ENCODE measurements at places on chromosomes 3 and 15.
A peak's percentile ranks its signal among the peaks of the same experiment; 100 is the strongest.

GRCh38 chr3:14222900-14223594 lies 44.4 kb downstream of the LSM3 start:
- DNase-seq = no peak

GRCh38 chr3:140363801-140364200 lies 314.1 kb upstream of the TRIM42 start:
- no peak for DNase-seq

- DNase-seq = no peak
Observed at GRCh38 chr3:181713676-181714612, 2.2 kb downstream of the SOX2 start.

DNA sequence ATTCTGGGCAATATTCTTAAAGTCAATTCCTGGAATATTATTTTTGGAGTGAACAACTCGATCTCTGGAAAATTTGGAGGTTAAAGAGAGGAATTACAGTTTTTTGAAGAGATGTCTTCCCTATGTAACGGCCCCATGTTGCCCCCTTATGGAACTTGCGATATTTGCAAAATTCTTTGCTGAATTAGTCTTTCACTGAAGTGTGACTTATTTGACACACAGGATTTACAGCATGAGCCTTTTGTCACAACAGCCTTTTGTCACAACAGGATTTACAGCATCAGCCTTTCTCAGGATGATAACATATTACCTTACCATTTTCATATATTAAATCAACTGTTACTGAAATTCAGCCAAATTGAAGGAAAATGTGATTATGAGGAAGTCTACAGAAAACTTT lies 37.8 kb upstream of the SPTSSB start:
- no peak for DNase-seq

DNA sequence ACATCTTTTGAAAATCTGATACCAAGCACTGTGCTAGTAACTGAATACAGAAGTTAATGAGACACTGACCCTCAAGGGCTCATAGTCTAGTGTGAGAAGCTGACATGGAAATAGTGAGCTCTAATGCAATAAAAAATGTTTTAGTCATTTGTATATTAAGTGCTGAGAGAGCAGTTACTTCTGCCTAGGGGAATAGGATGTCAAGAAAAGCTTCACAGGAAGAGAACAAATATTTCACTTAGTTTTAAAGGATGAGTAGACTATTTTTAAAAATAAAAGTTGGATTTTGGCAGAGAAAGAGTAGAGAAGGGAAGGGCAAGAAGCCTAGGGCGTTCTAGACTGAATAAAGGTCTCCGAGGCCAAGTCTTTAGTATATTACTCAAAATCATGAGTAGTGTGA lies 158.4 kb downstream of the ATG7 start:
- no peak for DNase-seq

GRCh38 chr3:195059006-195059350 lies 212.0 kb downstream of the XXYLT1 start:
- DNase-seq = no peak

GRCh38 chr3:187989575-187990153 lies 164.3 kb upstream of the LPP start:
- DNase-seq = no peak

DNA sequence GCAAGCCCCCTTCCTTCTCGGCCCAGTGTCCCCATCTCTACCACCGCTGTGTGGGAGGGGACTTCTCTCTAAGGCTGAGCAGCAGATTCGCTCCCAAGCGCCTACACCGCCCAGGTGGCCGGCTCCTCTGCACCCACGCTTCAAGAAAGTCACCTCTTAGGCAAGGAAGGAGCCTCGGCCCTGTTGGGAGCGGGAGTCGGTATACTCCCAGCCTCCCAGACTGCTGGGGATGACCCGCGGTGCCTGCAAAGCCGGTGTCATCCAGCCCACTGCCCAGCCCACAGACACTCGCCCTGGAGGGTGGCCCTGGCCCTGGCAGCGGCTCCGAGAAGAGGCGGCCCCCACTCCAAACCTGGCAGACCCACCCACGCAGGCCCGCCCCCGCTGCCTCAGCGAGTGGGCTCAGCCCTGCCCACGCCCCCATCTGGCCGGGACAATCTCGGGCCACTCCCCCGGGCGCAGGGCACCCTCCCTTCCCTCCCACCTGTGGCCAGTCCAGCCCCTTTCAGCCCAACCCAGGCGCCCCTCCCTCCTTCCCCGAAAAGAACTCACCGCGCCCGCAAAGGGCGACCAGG lies 396 bp downstream of the CHRNB4 start:
- no peak for DNase-seq

- no peak for DNase-seq
Observed at GRCh38 chr3:14489641-14490040, 50.5 kb downstream of the GRIP2 start.

DNA sequence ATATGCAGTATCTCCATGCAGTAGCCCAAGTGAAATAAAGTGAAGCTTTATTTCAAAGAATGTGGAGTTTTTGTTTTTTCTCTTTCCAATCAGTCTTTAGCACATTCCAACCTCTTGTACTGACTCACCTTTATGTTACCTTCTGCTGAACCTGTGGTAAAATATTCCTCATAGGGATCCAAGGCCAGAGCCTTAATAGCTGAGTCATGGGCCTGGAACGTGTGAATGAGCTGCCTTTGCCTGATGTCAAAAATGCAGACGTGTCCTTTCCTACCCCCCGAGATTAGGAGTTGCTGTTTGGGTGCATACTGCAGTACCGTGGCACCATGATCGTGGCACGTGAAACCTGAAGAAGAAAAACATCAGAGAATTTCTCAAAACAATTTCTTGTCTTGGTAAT lies 108.5 kb downstream of the GLDN start:
- DNase-seq = no peak

- DNase-seq = no peak
Observed at GRCh38 chr3:58577269-58577821, at the start of gene FAM107A. Gene FAM107A (minus strand): TSS chr3:58577391. CDS start chr3:58569860, 7,531 bp downstream.

DNA sequence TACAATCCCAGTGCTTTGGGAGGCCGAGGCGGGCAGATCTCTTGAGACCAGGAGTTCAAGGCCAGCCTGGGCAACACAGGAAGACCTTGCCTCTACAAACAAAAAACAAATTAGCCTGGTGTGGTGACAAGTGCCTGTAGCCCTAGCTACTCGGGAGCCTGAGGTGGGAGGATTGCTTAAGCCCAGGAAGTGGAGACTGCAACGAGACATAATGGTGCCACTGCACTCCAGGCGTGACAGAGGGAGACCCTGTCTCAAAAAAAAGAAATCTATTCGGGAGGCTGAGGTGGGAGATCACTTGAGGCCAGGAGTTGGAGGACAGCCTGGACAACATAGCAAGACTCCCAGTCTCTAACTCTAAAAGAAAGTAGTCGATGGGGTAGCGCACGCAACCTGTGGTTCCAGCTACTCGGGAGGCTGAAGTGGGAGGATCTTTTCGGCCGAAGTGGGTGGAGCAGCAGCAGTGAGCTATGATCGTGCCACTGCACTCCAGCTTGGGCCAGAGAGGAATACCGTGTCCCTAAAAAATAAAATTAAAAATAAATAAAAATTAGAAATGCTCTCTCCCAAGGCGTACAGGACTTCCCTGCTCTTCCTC lies 775 bp downstream of the C3orf33 start:
- no peak for DNase-seq

GRCh38 chr3:156787926-156788663 lies 38.1 kb upstream of the LEKR1 start:
- DNase-seq = no peak

DNA sequence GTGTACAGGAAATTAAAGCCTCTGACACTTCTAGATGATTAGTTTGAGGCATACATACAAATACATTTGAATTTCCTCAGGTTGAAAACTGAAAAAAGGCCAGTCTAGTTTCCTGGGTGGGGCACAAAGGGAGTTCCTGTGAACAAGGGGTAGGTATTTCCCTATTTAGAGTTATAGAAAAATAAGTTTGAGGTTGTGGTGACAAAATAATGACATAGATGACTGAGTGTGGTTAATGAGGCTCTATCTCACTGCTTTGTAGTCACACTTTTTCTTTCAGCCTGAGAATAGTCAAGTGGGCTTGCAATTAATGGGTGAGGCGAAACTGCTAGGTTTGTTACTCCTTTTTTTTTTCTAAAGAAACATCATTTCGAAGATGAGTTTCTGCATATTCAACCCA lies 4.3 kb downstream of the SLCO3A1 start:
- no peak for DNase-seq

GRCh38 chr15:41061667-41062066 lies 54.4 kb downstream of the INO80 start:
- DNase-seq = no peak

DNA sequence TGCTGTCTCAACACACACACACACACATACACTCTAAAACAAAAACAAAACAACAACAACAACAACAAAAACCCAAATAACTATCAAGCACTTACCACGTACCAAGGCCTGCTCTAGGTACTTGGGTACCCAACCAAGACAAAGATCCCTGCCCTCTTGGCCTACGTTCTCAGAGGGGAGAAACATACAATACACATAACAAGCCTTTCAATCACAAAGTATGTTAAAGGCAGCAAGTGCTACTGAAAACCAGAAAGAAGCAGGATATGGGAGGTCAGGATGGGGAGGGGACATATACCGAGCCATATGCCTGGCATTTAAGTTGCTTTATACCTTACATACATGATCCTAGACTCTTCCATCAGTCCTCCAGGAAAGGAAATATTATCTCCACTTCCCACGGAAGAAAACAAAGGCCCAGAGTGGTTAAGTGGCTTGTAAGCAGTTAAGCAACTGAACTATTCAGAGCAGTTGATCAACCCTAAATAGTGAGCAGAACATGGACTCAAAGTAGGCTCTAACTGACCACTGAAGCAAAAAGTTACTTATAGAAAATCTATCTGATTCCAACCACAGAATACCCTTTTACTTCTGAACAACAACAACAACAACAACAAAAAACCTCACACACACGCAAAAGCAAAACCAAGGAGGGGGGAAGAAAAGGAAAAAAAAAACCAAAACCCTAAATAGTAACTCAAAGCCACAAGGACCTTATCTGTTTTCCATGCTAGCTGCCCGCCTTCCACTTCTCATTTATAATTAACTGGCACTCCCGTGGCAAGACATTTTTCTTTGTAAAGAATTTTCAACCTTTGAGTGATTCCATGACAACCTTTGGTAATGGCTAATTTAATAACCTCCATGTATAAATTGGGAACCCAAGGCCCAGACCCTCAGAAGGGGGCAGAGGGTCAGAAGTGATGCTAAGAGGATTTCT lies 21.0 kb downstream of the PRICKLE2 start:
- DNase-seq = no peak

- no peak for DNase-seq
Observed at GRCh38 chr3:30649572-30650318, 43.3 kb downstream of the TGFBR2 start.

- DNase-seq = no peak
Observed at GRCh38 chr3:30004481-30004880, 601.9 kb upstream of the TGFBR2 start.

DNA sequence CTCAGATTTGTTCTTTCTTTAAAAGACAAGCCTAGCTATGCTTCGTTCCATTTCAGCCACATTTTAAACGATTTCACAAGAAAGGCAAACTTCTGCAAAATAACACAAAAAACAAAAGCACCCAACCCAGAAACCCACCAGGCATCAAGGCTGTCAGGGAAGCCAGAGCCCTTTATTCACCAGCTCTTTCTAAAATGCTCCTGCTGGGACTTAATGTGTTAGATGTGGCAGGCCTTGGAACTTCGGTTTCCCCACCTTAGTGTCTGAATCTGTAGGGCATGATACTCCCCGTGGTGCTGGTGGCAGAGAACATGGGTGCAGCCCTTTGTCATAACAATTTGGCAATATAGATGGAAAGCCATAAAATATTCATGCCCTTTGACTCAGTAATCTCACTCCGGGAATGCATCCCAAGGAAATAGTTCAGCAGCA lies 56.8 kb upstream of the LCTL start:
- no peak for DNase-seq

DNA sequence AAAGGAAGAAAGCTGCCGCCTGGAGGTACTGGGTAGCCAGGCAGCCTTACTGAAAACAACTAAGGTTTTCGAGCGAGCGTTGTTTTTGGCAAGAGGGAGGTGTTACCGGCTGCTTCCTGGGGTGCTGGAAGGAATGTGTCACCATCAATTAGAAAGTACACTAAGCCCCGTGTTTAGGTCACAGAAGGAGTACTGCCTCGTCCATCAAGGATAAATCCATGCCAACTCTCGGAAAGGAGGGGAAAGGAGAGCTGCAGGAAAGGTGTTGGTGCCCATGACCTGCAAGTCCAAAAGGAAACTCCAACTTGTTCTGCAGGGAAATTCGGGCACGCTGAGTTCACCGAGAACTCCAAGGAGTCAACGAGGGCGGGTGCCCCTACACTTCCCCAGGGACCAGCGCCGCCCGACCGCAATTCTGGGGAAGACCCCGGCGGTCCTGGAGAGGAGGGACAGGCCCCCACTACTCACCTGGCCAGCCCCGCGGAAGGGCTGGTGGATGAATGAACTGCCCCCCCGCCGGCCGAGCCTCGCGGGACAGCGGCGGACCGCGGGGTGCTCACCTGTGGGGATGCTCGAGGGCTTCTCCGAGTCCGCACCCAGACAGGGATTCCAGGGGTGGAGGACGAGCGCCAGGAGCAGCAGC lies 542 bp downstream of the PLOD2 start:
- peak; percentile 26 for DNase-seq

- DNase-seq = no peak
Observed at GRCh38 chr3:184823990-184824389, 12.0 kb downstream of the VPS8 start.

GRCh38 chr3:45611628-45612081 lies 17.1 kb downstream of the LIMD1 start:
- no peak for DNase-seq

DNA sequence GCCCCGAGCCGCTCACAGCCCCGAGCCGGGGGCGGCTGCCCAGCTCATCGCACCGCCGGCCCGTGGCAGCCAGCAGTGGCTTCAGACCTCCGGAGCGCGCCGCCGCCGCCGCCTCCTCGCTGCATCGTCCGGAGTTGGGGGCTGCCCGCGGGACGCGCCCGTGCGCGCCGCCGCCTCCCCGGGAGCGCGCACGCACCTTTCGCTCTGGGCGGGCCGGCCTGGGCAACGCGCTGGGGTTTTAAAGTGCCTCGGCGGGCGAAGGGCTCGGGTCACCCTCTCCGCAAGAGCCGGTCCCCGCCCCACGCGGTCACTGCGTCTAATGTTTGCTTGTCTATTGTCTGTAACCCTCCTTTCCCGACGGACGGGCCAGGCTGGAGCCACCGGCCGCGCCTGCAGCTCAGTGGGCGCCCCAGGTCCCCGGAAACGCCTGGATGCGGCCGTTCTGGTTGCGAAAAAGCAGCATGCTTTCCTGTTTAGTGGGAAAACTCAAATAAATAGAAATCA lies at the start of gene RYK:
Gene RYK (minus strand): TSS at position 143 of the 504 bp plus-strand sequence. CDS start 205 bp downstream, outside the sequence.
- DNase-seq = peak; percentile 79

DNA sequence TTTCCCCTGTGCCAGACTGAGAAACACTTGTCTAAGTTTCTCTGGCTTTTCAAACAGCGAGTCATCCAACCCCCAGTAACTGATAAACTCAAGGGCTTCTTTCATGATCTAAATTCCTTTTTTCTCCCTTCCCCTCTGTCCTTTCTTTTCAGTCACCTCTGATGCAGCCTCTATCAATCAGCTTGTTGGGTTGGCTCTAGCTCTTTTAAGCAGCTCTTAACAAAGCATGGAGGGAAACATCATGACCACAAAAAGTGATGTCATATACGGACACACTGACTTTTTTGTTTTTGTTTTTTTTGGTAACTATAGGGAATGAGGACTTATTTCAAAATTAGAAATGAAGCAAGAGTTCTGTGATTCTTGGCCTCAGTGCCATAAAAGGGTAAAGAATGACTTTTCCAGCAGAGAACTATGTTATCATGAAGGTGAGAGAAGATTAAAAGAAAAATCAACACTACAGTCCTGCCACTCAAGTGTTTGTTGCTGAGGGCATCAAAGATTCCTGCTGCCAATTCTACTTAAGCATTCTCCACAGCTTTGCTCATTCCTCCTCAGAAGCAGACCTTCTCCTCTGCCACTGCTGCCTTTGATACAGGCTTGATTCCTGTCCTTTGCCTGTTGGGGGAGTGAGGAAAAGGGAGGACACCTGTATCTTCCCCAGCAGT lies 457.0 kb upstream of the ONECUT1 start:
- no peak for DNase-seq

Measured in mesothelial cell of epicardium (in vitro differentiated cells).